ENCODE measurements at places on chromosomes 7 and 10.

DNA sequence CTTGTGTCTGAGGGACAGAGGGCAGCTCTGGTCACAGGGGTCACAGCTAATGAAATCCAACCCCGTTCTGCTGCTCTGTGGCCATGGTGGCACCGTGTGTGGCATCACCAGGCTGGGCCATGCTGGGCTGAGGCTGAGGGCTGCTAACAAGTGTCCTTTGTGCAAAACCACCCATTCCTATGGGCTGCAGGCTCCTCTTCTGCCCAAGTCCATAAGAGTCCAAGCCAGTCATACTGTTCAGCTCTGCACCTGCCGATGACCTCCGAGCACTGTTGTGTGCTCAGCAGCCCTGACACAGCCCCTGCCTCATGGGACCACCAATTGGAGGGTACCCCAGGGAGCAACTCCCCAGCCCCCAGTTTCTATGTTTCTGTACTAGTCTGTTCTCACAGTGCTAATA lies 133.1 kb downstream of the WDR11 start:
- DNase-seq: no peak

GRCh38 chr10:89213191-89213808 lies 6.2 kb upstream of the CH25H start:
- no peak for DNase-seq

DNA sequence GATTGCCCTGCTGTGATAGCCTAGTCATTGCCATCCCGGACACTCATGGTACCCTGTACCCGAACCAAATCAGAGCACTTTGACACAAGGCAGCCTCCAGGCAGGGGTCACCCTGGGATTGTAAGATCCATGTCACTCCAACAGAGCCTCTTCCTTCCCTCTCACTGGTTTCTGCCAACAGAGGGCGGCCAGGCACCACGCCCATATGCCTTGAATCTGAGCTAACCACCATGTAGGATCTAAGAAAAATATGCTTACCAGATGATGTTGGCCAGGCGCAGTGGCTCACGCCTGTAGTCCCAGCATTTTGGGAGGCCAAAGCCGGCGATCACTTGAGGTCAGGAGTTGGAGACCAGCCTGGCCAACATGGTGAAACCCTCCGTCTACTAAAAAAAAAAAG lies 389.2 kb upstream of the KLF6 start:
- peak; percentile 32 for DNase-seq

- DNase-seq: no peak
These were observed 173.9 kb upstream of the SLC25A13 start for GRCh38 chr7:96495751-96496216.

- DNase-seq: no peak
These were observed 84.8 kb upstream of the EGR2 start for GRCh38 chr10:62900829-62901571.
